Keratinocyte (primary cell): ENCODE measurements at places on chromosomes 2 and 18.

DNA sequence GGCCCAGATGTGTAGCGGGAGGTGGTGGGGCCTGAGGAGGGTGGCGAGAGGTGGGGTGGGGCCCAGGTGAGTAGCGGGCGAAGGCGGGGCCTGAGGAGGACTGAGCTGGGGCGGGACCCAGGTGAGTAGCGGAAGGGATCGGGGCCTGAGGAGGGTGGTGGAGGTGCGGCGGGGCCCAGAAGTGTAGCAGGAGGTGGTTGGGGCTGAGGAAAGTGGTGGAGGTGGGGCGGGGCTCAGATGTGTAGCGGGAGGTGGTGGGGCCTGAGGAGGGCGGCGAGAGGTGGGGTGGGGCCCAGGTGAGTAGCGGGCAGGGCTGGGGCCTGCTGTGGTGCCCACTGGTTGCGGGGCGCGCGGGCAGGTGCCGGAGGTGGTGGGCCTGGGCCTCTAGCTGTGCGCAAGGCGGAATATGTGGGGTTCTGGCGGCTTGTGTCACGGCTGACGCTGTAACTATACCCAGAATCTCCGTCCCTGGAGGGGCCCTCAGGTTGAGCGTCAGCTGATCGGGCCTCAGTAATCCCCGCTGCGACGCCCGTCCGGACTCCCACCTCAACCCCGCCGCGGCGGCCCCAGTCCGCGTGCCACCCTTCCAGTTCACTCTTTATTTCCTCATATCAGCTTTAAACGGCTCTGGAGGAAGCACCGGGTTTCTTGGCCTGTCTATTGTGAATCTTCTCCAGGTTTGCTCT lies 866 bp upstream of the SF3B6 start:
- no peak for DNase-seq

GRCh38 chr2:19746137-19746600 lies 155.6 kb downstream of the TTC32 start:
- no peak for DNase-seq

DNA sequence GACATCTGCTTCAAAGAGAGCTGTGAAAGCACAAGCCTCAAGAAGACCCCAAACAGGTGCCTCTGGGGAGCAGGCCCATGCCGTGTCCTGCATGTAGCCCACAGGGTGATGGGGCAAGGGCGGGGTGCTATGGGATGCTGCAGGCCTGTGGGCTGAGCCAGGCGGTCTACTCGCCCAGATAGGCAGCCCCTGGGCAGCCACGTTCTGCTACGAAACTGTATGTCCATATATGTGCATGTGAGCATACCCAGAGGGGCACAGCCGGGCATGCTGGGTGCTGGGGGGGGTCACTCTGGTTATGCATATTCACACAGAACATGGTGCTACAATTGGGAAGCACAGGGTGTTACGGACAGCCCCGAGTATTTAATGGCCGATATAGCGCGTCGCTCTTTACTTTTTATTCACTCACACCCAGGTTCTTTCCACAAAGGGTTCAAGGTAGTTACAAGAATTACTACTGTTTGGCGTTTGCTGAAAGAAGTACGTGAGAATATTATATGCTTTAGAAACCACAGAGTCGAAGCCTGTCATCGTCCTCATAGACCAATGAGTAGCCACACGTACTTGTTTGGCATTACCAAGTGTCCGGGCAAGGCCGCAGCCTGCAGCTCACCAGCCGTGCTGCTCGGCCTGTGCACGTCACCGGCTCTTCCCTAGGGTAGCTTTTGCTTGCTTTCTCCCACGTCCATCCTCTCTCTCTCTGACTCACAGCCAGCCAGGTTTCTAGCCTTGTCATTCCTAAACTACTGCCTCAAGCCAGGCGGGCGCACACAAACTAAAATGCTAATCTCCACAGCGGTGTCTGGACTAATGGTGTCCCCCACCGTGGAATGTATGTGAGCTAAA lies 14.4 kb downstream of the MTERF4 start:
- DNase-seq, result no peak

DNA sequence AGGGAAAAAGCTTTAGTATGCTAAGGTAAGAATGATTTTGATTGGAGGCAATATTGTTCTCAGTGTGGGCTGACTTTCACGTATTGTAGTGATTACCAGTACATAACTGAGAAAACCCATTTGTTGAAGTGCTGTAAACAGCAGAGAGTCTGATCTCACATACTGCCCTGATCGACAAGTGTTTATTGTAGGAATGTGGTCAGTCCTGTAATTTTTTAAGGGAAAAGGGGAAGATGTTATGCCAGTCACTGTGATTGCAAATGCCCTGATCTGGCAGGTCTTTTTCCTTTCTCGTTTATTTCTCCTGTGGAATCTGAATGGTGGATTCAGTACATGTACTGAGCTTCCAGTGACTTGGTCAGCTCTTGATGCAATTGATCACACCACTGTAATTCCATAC lies 11.5 kb downstream of the SPATS2L start:
- DNase-seq, result no peak

- no peak for DNase-seq
These were observed 85.2 kb upstream of the ITGA4 start for GRCh38 chr2:181371782-181372645.

DNA sequence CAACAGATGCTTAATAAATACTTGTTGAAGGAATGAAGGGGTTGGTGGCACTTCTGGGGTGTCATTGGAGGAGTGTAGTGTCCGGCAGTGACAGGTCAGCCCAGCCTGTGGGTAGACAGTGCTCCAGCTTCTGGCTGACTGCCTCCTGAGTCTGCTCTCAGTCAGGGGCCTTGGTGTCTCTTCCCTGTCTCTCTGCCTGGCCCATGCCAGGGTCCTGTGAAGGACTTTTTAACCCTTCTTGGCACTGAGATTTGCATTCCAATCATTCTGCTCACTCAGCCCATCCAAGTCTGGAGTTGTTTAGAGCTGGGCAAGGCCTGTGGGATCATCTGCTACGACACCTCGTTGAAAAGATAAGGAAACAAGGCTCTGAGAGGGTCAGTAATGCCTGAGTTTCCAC lies 1.4 kb upstream of the KCNK3 start:
- DNase-seq, result no peak

- no peak for DNase-seq
These were observed 75.3 kb downstream of the GALNT3 start for GRCh38 chr2:165718610-165719210.

DNA sequence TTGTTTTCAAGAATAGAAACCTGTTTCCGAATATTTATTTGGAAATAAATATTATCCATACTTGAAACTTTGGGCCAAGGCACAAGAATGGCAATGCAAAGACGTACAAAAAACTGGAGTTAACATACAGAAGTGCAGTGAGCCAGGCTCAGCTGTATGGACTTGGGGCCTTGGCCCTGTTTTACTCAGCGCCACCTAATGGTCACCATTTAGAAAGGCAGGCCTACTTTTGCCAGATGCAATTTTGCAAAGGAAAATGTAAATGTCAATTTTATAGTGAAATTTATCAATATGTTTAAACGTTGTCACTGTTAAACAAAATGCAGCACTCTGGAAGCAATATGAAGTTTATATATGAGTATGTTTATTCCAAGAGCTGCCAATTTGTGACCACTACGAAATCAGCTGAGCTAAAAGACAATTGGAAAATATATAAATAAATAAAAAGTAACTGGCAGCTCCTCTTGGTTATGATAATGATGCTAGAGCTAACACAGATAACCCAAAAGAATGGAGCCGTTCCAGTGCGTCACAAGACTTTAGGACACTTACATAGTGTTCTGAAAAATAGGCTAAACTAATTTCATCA lies 155.0 kb downstream of the ARHGAP15 start:
- no peak for DNase-seq

- no peak for DNase-seq
These were observed 14.6 kb downstream of the CCNYL1 start for GRCh38 chr2:207725873-207726578.

GRCh38 chr2:19362094-19362754 lies 3.8 kb upstream of the OSR1 start:
- DNase-seq, result no peak

- DNase-seq, result peak; percentile 46
These were observed 2.2 kb upstream of the CASP8 start for GRCh38 chr2:201257956-201258665.

DNA sequence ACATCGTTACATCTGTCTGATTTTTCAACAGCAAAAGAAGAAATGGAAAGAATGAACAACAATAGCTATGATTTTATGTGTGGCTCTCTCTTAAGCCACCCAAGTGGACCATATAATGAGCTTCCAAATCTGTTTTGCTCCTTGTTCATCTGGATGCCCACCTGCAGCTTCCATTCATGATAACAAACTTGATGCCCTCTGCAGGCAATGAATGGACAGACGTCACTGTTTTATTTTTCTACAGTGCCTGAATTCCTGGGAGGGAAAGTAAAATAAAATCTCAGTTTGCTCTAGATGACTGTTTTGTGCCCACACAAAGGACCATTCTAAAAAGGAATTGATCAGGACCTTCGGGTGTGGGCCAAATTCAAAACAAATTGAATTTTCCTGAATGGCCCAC lies 5.0 kb downstream of the MREG start:
- DNase-seq, result no peak

DNA sequence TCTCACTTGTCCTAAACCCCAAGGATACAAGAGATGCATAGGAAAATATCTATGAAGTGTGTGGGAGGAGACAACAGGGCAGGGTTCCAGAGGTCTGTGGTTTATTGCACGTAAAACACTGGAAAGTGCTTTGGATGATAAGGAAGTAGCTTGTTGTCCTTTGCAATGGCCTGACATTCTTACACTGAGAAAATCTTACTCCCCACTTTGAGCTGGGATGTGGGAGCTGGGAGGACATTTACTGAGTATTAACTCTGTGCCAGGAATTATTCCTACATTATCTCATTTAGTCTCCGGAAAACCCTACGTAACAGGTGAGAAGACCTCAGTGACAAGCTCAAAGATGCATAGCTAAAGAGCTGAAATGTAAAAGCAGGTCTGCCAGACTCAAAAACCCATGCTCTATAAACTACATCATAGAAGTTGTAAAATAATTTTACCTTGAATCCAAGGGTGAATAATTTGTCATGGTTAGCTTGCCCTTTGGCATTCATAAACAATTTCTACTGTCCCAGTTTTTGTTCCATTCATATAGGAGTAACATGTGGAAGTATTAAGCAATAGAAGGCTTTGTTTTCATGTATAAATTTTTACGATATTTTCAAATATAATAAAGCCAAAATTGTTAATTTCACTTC lies 9.2 kb upstream of the GALNT3 start:
- DNase-seq, result no peak
